Suprapubic skin (tissue), 4 donors: ENCODE measurements at places on chromosomes 6 and 20. TPM values are rescaled to one million over a fixed set of nuclear protein-coding genes. Genes with fewer than 3 reads are reported as not detected.

IPCEF1 gene
- 4.2 TPM for total RNA-seq

DNA sequence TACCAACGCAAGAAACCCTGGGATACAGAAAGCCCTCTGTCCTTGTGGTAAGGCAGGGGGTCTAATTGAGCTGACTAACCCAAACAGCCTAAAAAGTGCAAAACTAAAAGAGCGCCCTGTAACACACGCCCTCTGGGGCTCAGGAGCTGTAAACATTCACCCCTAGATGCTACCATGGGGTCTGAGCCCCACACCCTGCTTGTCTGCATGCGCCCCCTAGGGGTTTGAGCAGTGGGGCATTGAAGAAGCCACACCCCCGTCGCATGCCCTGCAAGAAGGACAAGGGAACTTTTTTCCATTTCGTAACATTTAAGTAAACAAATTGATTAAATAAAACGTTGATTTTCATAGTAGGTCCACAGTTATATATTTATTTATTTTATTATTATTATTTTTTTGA is 616.9 kb upstream of the MAN1A1 start:
- H3K36me3 ChIP-seq: no peaks in the 10 kb centered on the region
- no peak for DNase-seq
- H3K4me1 ChIP-seq: no peaks in the 10 kb centered on the region
- H3K27me3 ChIP-seq: no peaks in the 10 kb centered on the region

DNA sequence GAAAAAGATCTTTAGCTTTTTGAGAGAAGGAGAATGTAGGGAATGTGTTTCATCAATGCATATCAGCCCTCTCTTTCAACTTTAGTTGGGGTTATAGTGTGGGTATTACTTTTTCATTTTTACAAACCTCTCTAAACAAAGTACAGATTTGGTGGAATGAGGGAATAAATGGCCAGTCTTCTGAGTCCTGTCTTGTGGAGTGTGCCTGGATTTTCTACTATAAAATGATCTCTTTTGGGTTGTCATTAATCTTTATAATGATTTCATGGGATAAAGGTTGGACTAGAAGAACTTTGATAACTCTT is 209.3 kb downstream of the RNF144B start:
- H3K27me3 ChIP-seq: no peaks in the 10 kb centered on the region
- H3K4me3 ChIP-seq: no peak overlapping the region
- no peaks in the 10 kb centered on the region for H3K4me1 ChIP-seq
- no peaks in the 10 kb centered on the region for H3K36me3 ChIP-seq
- no peak for DNase-seq

GRCh38 chr6:162306616-162307015 is 420.9 kb downstream of the PRKN start:
- no peak overlapping the region for H3K27ac ChIP-seq
- no peak for DNase-seq
- no peaks in the 10 kb centered on the region for H3K4me1 ChIP-seq
- H3K36me3 ChIP-seq: no peaks in the 10 kb centered on the region
- H3K4me3 ChIP-seq: no peak overlapping the region
- no peaks in the 10 kb centered on the region for H3K27me3 ChIP-seq

- H3K27ac ChIP-seq: peak overlapping the region; percentile 73
- H3K4me1 ChIP-seq: peaks cover 41% of the 10 kb centered on the region
- peak overlapping the region; percentile 47 for H3K4me3 ChIP-seq
- no peaks in the 10 kb centered on the region for H3K27me3 ChIP-seq
- no peak for DNase-seq
Observed at GRCh38 chr20:53660947-53661381, 67.3 kb upstream of the ZNF217 start.

DNA sequence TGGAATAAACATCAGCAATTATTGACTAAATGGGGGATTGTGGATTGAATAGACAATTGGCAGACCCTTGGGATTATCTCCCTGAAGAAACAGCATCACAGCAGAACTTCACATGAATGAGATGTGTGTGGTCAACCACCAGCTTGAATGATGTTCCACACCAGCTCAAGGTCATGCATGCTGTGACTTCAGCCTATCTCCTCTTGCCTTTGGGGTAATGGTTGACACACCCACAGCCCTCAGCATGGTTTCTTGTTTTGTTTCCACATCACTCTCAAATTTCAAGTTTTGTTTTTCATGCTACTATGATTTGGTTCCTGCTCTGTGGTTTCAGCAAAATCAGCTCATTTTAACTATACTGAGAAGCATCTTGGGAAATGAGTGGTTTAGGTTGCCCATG is 94.3 kb downstream of the PAK5 start:
- DNase-seq: no peak
- H3K4me3 ChIP-seq: no peak overlapping the region
- H3K4me1 ChIP-seq: no peaks in the 10 kb centered on the region
- H3K27ac ChIP-seq: no peak overlapping the region
